ENCODE measurements at places on chromosomes 5 and 9.

GRCh38 chr5:123582550-123583285 is 70.7 kb downstream of the CSNK1G3 start:
- no peak for DNase-seq

GRCh38 chr5:115601701-115602590 is at the start of gene TICAM2:
TICAM2 (minus strand) TSS chr5:115602479; CDS start chr5:115581256, 21,223 bp downstream.
- peak; percentile 30 for DNase-seq

GRCh38 chr5:96968074-96968473 is 32.2 kb downstream of the LNPEP start:
- no peak for DNase-seq

- DNase-seq: no peak
These were observed 126.6 kb upstream of the IL12B start for GRCh38 chr5:159456722-159457465.

DNA sequence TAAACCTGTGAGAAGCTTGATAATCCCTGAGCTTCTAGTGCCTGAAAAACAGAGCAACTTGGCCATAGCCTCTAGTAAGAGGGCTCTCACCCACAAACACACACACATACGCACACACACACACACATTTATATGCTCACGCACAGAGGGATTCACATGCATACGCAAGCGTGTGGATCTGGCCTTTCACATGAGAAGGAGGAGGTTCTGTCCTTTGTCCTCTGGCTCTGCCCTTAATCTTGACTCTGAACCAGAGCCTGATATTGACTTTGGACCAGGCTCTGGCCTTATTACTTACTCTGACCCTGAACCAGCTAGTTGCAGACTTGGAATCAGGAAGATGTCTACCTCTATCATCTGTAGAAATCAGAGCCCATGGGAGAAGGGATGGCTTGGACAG is 10.0 kb upstream of the P4HA2 start:
- DNase-seq: no peak

DNA sequence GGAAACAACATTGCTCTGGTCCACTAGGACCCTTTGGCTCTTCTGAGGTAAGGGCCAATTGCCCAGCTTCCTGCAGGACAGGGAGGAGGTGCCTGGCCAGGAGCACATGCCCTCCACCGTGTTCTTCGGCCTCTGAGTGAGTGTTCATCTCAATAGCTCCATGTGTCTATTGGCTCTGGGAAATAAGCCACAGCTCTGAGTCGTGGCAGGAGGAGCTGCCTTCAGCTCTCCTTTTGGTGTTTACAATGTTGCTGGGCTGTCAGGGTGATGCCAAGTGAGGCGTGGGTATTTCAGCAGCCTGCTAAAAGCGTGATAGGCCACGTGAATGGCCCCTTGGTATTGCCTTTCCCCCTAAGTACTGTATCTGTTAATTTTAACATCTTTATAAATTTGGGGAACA is 26.6 kb downstream of the GADD45G start:
- no peak for DNase-seq

- DNase-seq: no peak
These were observed 64.0 kb upstream of the PLCXD3 start for GRCh38 chr5:41574391-41574790.

GRCh38 chr5:178380086-178380485 is 147.5 kb upstream of the PHYKPL start:
- no peak for DNase-seq

DNA sequence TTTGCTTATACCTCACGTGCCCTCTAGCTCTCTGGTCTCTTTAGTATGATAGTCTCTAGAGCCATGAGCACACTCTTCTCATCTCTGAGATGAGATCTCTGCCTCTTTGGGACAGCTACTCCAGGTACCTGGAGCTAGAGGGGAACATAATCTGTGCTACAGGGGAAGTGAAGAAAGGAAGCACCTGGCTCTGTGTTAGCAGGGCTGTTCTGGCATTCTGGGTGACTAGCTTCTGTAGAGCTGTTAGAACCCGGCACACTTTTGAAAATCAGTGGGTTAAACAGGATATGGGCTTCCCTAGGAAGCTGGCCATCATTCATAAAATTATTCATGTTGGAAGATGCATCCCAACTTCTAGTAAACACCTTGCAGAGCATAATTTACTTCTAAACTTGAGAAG is 224.8 kb downstream of the MCTP1 start:
- no peak for DNase-seq

Data from hematopoietic multipotent progenitor cell treated with erythropoietin and hydrocortisone succinate and interleukin-3 and kit ligand, for 15 days (in vitro differentiated cells).